ENCODE measurements at places on chromosomes 3 and 15.

DNA sequence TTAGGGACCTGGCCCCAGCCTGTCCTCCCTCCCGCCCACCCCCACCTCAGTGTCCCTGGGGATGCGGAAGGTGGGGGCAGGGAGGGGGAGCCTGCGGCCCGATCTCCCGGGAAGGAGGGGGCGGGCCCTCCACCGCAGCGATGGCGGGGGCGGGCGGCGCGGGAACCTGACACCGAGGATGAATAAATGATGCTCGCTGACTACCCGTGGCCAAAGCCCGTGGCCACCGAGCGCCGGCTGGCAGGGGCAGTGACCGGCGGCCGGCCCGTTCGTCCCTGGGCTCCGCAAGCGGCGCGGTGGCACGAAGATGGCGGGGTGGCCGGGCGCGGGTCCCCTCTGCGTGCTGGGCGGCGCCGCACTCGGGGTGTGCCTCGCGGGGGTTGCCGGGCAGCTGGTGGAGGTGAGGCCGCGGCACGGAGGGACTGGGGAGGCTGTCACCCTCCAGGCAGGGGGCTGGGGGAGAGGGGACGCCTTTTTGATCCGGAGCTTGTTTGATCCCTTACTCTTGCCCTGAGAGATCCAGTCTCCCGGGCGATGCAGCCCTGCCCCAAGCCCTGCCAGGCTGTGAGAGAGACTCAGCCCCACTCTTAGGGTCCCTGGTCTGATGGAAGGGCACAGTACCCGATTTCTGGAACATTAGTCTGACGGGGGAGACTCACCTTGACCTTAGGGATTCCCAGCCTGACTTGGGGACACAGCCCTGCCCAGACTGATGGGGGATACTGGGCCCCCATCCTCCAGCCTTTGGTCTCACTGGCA lies at the start of gene TMIE:
TMIE (plus strand) TSS at position 212 of the 759 bp plus-strand sequence; CDS start at position 308, 96 bp downstream.
- no peak for DNase-seq

GRCh38 chr15:99452728-99453636 lies 112.8 kb upstream of the MEF2A start:
- no peak for DNase-seq

DNA sequence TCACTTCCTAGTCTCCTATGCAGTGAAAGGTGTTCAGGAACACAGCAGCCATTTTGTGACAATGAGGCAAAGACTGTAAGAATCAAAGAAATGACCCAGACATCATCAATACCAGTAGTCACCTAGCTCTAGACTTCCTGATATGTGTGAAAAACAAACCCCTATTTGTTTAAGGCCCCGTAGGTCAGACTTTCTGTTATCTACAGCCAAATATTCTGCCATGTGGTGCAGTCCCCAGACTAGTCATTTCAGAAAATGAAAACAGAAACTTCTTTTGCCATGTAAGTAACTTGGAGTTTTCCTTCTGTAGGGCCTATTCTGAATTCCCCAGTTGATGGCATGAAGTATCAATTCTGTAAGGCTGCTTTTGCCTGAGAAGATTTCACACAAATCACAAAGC lies 181.7 kb upstream of the SNTN start:
- DNase-seq = no peak

GRCh38 chr3:27046351-27046750 lies 322.8 kb downstream of the NEK10 start:
- no peak for DNase-seq

- no peak for DNase-seq
Measured at GRCh38 chr3:173257797-173258196, 116.8 kb upstream of the SPATA16 start.

DNA sequence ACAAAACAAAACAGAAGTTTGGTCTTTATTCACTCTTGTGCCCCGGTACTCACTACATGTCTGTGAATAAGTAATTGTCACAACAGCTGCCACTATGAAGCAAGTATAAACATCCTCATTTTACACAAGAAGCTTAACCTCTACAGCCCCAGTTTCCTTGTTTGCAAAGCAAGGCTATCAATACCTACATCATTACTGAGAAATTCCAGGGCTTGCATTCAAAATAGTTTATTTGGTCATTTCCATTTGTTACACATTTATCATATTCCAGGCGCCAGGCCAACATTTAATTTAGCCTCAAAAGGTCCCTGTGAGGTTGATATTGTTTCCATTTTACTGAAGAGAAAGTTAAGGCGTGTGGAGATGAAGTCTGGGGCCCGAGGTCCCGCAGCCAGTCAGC lies 161.4 kb upstream of the LRTM1 start:
- no peak for DNase-seq

GRCh38 chr15:45802140-45802539 lies 167.3 kb downstream of the SQOR start:
- no peak for DNase-seq

GRCh38 chr3:5898106-5898505 lies 710.6 kb downstream of the EDEM1 start:
- no peak for DNase-seq

DNA sequence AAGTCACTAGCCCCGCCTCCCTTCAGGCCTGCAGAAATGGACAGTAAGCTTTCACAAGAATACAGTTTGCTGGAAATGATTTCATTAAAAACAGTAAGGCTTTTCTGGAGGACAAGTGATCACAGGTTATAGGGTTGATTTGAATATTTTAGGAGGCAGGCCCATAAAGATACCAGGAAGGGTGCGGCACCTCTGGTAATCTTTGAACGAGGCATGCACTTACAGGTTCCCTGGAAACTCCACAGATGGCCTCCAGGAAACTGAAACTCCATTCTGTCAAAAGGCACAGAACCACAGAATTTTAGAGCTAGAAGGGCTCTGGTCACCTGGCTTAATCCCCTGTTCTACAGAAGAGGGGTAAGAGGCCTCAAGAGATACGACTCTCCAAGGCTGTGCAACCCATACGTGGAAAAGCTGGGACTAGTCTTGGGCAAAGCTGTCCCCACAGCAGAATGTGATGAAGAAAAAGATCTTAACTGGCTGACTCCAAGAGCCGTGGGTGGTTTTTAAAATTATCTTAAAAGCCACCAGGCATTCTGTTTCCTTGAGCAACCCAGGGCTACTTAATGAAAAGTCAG lies 1.2 kb downstream of the STARD5 start:
- DNase-seq = no peak

- DNase-seq = no peak
Measured at GRCh38 chr3:27877061-27878013, 155.2 kb upstream of the EOMES start.

- DNase-seq = no peak
Measured at GRCh38 chr3:110456001-110456400, 615.6 kb upstream of the NECTIN3 start.

DNA sequence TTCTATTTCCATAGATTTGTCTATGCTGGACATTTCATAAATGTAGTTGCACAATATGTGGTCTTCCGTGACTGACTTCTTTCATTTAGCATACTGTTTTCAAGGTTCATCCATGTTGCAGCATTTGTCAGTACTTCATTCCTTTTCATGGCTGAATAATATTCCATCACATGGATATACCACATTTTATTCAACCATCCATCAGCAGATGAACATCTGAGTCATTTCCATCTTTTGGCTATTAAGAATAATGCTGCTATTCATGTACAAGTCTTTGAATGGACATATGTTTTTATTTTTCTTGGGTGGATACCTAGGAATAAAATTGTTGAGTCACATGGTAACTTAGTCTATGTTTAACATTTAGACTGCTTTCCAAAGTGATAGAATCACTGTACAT lies 99.3 kb upstream of the RAD18 start:
- no peak for DNase-seq

- no peak for DNase-seq
Measured at GRCh38 chr3:65796676-65797075, 242.0 kb downstream of the MAGI1 start.

Measured in stimulated activated CD4-positive, alpha-beta T cell treated with anti-CD3 and anti-CD28 coated beads, TNF-alpha, amount 100 ng/mL, for 1 hour (primary cell).